ENCODE measurements at places on chromosomes 13 and 19.
A peak's percentile ranks its signal among the peaks of the same experiment; 100 is the strongest.

DNA sequence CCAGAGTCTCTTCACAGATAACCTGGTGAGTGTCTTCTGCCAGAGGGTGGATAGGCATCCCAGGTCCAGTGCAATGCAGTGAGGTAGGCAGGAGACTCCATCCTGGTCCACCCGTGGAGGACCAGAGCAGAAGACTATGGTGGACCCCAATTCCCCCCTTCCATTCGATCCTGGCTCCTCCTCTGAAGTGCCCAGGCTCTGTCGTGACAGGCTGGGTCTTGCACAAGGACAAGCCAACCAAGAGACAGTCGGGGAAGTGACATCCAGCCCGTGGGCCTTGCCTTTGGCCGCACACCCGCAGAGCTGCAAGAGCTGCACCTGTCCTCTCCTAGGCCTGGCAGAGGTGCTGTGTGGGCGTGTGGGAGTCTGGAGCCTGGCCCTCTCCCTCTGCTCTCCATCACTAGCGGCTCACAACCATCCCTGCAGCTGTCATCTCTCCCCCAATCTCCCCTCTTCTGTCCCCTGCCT, 3.1 kb downstream of the ZNF784 start:
- no peak for DNase-seq

DNA sequence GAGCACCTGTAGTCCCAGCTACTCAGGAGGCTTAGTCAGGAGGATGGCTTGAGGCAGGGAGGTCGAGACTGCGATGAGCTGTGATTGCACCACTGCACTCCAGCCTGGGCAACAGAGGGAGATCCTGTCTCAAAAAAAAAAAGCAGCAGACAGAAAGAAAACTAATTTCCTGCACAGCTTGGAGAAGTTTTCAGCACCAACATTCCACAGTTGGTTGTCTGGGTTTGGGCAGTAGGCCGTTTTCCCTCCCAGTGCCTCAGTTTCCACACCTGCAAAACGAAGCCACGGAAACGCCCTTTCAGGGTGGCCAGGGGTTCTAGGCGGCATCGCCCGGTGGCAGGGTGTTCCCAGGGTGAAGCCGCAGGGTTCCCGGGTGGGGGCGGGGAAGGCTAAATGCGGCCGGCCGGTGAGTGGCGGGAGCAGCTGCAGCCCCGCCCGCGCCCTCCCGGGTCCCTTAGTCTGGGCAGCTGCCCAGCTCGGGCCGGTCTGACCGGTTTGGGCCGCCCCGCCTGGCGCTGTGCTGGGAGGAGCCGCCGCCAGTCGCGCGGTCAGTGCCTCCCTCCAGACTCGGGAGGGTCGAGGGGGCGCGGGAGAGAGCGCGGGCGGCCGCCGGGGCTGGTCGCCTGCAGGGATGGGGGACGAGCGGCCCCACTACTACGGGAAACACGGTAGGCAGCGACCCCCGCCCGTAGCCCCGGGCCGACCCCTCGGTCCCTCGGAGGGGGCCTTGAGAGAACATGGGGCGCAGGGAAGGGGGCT, at the start of gene SLC44A2:
Gene SLC44A2, plus strand, starts transcription at position 551 of the 759 bp plus-strand sequence. Its CDS starts 81 bp downstream, at position 632.
- peak; percentile 23 for DNase-seq

DNA sequence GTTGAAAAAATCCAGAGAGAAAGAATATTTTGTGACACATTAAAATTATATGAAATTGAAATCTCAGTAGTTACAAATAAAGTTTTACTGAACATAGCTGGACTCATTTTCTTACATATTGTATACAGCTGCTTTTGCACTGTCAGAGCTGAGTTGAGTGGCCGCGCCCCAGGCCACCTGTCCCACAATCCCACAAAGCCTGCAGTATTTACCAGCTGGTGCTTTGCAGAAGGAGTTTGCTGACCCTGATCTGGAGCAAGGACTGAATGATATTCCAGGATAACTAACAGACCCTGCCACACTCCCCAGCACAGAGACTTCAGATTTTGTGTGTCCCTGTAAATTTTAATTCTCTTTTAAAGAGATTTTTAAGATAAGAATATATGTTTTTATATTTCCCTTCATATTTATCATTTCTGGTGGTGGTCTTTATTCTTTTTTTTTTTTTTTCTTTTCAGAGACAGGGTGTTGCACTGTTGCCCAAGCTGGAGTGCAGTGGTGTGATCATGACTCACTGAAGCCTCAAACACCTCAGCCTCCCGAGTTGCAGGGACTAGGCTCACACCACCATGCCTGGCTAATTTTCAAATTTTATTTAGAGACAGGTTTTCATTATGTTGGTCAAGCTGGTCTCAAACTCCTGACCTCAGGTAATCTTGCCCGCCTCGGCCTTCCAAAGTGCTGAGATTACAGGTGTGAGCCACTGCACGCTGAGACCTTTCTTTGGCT, 48.5 kb downstream of the TDRD12 start:
- DNase-seq = no peak

- no peak for DNase-seq
Observed at GRCh38 chr19:42658076-42658475, 63.4 kb upstream of the CEACAM8 start.

- DNase-seq = no peak
Observed at GRCh38 chr19:45444318-45445041, 20.8 kb upstream of the ERCC1 start.

GRCh38 chr13:98508685-98509084, 68.2 kb downstream of the STK24 start:
- no peak for DNase-seq

DNA sequence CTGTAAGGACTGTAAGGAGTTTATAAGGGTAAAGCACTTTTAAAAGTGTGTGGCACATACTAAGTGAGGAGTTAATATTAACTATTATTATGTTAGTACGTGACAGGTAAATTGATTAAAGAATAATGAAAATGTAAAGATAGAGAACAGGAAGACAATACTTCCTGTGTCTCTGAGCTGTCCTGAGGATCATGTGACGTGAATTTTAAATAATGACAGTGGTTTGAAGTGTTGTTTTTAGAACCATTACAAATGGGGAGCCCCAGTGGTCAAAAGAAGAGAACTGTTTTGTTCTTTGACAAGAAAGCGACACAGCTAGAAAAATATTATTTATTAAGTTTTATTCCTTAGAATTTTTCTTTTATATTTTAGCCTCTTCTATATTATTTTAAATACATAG, 241.2 kb upstream of the STARD13 start:
- DNase-seq = no peak

GRCh38 chr19:11375143-11375948, 880 bp downstream of the SWSAP1 start:
- peak; percentile 64 for DNase-seq

DNA sequence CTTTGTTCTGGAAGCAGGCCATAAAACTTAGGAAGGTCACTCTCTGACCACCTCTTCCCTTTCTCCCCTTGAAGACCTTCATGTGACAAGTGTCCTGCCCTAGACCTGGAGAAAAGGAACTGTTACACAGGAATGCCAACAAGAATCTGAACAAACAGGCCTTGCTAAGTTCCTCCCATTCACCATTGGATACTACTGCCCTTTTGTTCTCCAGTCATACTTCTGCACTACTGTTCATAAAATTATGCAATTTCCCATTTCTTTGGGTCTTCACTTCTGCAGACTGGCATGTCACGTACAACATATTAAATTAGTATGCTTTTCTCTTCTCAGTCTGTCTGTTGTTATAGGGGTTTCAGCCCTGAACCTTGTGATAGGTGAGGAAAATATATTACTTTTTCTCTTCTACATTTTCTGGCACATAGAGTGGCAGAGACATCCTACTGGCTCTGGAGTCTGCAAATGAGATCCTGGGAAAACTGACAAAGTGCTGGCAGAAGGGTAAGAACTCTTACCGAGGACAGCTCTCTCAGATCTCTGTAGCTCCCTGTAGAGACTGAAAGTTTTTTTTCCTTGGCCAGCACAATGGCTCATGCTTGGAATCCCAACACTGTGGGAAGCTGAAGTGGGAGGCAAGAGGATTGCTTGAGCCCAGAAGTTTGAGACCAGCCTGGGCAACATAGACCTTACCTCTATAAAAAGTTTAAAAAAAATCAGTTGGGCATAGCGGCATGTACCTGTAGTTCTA, 87.6 kb upstream of the SPRY2 start:
- DNase-seq = no peak

- DNase-seq = no peak
Observed at GRCh38 chr19:40217934-40218890, at the start of gene TTC9B. TTC9B (minus strand) TSS chr19:40218384; CDS start chr19:40218381, 3 bp downstream.

DNA sequence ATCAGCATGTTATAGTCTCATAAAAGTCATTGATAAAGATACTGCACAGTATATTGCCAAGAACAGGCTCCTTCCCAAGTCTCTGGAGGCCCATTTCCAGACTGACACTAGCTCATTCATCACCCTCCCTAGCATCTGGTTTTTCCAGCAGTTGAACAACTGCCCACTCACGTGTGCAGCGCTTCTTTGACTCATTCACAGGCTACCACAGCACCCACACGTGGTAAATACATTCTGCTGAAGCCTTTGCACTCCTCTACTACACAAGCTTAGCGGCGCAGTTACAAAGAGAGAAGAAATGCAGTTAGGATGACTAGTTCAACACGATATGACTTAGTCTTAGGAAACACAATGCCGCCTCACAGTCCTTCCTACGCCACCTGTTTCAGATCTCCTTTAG, 87.7 kb downstream of the DOCK9 start:
- DNase-seq = no peak

GRCh38 chr13:110403315-110403714, 96.2 kb downstream of the COL4A2 start:
- DNase-seq = no peak

- no peak for DNase-seq
Observed at GRCh38 chr13:46947425-46948191, 50.8 kb upstream of the HTR2A start.

DNA sequence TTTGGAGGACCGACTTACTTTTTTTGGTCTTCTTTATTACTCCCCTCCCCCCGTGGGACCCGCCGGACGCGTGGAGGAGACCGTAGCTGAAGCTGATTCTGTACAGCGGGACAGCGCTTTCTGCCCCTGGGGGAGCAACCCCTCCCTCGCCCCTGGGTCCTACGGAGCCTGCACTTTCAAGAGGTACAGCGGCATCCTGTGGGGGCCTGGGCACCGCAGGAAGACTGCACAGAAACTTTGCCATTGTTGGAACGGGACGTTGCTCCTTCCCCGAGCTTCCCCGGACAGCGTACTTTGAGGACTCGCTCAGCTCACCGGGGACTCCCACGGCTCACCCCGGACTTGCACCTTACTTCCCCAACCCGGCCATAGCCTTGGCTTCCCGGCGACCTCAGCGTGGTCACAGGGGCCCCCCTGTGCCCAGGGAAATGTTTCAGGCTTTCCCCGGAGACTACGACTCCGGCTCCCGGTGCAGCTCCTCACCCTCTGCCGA, 409 bp downstream of the FOSB start:
- no peak for DNase-seq

DNA sequence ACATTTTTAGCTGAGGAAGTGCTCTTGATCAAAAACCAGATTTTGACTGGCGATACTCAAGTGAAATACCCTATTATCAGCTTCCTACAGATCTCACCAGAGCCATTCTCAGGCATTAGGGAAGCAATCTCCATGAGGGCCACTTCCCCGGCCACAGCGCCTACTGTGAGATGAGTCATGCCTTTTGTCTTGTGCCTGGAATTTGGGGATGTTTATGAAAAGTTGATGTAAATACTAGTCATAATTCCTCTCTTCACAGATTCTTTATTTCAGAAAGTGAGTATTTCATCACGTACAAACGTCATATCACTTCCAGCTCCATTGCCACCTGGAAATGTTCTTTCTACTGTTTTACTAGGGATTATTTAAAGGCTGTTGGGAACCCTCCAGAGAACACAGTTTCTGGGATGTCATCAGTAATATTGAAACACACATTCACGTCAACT, 25.3 kb upstream of the SLC46A3 start:
- no peak for DNase-seq

- no peak for DNase-seq
Observed at GRCh38 chr13:78806457-78806856, 147.5 kb upstream of the OBI1 start.

DNA sequence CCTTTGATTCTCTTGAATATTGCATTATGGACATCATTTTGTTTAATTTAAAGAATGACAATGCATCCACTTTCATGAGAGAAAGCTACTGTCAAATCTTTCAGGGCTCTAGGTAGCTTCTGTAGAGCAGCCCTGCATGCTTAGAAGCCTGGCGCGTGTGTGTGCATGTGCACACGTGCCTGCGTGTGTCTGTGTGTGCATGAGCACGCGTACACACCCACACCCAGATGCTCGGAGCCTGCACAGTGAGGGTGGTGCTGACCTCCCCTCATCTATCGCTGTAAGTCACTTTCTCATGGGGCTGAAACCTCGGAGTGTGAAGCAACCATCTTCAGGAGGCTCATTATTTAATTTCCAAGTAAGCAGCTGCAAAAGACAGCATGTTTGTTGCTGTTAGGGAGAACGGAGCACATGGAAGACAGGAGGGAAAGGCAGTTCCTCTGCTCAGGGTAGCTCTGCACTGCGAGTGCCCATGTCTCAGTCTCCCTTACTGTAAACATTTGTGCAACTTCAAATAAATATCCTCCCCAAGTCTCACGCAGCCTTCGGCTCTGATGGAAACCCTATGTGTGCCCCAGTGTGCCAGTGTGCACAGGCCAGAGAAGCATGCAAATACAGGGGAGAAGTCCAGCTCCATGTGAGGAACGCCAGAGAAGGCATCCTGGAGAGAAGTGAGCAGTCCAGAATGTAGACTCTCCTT, 22.8 kb downstream of the TSHZ3 start:
- no peak for DNase-seq

- no peak for DNase-seq
Observed at GRCh38 chr13:52156724-52157261, 2.6 kb downstream of the NEK3 start.

DNA sequence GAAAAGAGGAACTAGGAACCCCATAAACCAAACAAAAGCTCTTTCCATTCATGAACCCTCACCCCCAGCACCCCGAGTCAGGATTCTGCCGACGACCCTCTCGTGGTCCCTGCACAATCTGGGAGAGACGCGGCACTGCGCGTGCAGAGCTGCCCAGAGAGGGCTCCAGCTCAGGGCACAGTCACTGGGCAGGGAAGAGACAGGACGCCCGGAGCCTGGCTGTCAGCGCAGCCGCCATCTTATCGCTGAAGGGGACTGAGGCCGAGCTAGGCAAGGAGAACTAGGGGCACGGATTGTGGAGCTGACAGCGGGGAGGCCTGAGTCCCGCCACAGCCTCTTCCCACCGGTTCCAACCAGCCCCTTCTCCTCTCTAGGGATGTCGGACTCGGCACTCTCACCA, 349 bp downstream of the ZNF98 start:
- DNase-seq = no peak

DNA sequence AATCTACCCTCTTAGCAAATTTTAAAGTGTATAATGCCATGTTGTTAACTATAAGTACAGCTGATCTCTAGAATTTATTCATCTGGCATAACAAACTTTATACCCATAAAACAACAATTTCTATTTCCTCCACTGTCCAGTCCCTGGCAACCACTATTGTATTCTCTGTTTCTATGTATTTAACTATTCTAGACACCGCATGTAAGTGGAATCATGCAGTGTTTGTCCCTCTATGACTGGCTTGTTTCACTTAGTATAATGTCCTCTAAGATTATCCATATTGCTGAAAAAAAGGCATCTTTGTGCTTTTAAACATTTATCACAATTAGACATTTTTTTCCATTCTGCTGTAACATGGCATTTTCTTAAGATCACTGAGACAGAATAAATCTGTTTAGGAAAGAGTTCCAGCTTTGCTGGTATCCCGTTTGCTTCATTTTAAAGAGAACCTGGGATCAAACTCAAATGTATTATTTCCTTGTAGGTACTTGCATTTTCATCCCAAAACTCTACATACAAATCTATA, 1191.0 kb downstream of the SLITRK5 start:
- DNase-seq = no peak

Data from NCI-H2029 treated with DMSO at 0.1 percent for 48 hours (cell line).